ENCODE measurements at places on chromosomes 2 and 18.

DNA sequence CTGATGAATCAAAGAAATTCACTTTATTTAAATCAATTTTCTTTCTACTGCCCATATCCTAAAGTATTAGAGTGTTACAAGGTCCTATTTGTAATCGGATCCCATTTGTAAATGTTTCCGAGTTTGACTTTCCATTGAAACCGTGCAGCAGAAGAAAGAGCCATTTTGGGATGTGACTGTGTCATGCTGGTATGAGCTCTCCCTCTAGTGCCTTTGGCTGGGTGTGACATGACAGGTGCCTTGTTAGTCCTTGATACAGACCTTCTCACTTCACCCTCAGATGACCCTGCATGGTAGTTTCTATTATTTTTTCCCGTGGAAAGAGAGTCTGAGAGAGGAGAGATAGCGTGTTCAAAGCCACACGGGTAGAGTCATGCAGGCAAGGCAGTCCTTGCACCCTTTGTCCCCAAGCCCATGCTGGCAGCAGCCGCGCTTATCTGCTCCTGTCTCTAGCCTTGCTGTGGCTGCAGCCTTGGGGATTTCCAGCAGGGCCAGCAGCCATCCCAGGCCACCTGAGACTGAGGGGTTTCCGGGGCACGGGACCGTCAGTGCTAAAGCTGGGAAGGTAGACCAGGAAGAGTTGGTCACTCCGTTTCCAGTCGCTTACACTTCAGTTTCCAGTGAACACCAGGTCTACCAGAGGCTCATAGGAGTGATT lies 21.4 kb downstream of the CHMP1B start:
- no peak for DNase-seq

GRCh38 chr2:157592948-157593347 lies 35.7 kb downstream of the ACVR1C start:
- peak; percentile 9 for DNase-seq

DNA sequence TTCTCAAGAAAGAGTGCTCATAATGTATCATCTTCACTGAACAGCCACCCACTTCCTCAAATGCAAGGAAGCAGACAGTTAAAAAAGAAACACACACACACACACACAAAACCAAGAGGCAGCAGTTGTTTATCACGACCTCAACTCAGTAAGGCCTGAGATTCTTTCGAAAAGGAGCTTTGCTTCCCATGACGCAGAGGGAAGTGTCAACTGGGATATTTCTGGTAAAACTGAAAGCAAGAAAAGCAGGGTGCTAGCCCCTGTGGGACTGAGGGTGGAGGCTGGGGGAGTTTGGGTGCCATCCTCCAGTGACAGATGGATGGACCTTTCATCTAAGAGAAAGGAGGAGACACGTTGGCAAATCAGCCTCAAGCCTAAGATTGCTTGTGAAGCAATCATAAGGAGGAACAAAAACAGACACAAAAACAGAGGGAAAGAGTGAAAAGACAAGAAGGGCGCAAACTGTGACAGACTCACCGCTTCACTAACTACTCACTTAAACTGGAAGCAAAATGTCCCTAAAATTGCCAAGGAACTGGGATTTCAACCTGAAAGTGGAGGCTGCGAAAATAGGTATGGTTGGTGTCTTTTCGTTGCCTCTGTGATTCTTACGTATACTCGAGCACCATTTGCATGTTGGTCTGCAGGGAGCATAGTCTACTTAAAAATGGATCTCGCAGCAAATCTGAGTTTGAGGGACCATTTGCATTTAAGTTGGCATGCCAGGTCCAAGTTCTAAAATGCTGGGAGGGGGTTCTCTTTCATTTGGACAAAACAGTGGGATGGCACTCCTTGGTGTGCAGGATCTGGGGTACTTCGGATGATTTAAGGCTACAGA lies at the start of gene ARHGAP25:
Gene ARHGAP25, plus strand, starts transcription at position 124 of the 838 bp plus-strand sequence. Its CDS starts 389 bp downstream, at position 513.
- DNase-seq: no peak

DNA sequence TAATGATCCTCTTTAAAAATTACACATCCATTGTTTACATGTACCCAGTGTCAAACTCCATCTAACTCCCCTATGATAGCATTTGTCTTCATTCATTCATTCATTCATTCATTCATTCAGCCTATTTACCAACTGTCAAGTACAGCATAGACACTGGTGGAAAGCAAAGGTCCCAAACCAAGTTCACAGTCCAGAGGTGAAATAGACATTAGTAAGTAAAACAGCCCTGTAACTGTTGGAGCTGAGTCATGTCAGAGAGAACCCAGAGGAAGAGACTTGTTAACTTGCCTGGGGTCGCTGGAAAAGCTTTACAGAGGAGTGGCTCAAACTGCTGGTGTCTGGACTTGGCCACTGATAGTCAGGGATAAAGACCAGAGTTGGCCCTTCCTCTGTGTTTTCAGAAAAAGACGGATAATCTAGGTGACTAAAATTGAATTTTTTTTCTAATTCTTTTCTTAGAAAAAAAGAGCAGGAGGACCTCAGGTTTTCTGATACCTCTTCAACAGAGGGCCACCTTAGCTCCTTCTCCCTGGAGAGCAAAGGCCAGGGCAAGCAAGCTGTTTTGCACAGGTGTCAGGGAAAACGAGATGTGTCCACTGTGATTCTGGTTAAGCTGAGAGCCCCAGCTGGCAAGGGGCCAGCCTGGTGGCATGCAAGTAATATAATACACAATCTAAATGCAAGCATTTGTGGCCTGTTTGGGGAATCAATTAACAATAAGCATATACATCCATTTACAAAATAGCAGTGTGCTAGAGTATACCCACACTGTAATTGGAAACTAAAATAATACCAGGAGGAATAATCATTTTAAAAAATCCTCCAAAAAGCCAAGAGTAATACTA lies 96.7 kb upstream of the SLC14A2 start:
- peak; percentile 13 for DNase-seq

- no peak for DNase-seq
Observed at GRCh38 chr18:75643083-75643482, 215.6 kb upstream of the SMIM21 start.

DNA sequence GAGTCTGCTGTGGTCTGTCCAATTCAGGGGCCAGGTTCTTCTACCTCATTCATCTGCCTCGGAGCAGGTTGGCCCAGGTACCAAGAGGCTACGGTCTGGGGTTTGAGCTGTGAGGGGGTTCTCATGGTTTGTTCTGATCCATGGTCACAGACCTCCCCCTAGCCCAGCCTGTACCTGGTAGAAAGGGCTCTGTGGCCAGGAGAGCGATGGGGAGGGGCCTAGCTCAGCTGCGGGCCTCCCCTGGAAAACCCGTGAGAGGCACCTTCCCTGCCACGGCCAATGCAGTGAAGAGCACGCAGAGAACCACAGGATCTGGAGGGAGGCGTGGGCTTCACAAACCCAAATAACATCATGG lies 19.6 kb upstream of the ALLC start:
- no peak for DNase-seq

GRCh38 chr2:227785293-227785692 lies 28.3 kb upstream of the CCL20 start:
- no peak for DNase-seq

GRCh38 chr2:41992671-41993434 lies 55.0 kb upstream of the PKDCC start:
- no peak for DNase-seq

GRCh38 chr2:121648206-121649148 lies 785 bp downstream of the CLASP1 start:
- peak; percentile 49 for DNase-seq

DNA sequence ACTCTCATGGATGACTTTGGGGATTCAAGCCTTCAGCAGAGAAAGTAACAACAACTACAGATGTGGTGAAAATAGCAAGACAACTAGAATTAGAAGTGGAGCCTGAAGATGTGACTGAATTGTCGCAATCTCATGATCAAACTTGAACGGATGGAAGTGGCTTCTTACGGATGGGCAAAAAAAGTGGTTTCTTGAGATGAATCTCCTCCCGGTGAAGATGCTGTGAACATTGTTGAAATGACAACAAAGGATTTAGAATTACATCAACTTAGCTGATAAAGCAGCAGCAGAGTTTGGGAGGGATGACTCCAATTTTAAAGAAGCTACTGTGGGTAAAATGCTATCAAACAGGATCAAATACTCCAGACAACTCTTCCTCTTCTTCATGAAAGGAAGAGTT lies 43.1 kb downstream of the AAK1 start:
- DNase-seq: no peak

DNA sequence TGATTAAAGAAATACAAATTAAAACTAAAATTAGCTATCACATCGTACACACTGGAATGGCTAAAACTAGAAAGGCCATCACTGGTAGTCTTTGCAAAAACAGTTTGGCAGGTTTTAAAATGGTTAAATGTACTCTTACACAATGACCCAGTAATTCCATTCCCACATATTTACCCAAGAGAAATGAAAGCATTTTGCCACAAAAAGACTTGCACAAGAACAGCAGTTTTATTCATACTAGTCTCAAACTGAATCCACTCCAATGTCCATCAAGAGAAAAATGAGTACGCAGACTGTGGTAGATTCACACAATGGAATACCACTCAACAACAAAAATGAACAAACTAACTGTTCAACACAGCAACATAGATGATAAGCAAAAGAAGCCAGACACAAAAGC lies 29.1 kb downstream of the SP140L start:
- no peak for DNase-seq

DNA sequence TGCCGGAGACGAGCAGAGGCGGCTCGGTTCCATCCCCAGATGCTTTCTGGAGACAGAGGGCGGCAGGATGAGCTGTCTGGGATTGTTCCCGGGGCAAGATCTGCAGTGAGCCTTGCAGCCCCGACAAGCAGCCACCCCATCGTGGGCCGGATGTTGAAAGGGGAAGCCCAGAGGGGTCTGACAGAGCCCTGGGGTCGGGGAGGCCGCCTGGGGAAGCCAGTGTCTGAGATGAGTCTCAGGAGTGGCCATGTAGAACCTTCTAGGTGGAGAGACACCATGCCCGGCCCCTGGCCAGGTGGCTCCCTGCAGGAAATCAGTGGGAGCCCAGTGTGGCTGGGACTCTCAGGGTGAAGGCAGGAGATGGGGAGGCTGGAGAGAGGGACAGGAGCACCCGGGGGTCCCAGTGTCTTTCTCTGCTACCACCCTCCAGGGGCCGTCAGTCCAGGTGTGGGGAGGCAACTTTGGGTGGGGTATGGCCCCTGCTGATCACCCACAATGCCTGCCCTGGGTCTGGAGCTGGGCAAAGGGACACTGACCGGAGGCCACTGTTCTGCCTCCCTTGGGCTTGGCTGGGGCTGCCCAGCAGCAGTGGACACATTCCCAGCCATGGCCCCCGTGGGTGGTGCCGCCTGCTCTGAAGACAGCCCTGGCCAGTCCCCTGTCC lies 128.3 kb upstream of the HS6ST1 start:
- DNase-seq: no peak

- no peak for DNase-seq
Observed at GRCh38 chr2:17661460-17661859, 92.2 kb downstream of the SMC6 start.

DNA sequence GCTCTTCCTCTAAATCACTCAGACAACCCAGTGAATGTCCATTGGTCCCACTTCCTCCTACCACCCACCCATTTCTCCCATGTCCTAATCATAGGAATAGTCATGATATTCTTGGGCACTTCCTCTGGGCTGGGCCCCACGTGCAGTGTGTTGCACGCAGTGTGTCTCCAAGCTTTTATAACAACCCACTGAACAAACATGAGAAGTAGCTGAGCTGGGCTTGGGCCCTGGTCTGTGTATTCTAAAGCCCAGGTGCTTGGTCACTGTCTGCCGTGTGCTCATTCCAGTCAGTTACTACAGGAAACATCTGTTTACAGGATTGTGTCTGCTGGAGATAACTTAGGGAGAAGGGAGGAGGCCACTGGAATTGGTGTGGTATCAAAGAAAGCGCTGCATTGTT lies 64.2 kb upstream of the THOC1 start:
- DNase-seq: no peak

DNA sequence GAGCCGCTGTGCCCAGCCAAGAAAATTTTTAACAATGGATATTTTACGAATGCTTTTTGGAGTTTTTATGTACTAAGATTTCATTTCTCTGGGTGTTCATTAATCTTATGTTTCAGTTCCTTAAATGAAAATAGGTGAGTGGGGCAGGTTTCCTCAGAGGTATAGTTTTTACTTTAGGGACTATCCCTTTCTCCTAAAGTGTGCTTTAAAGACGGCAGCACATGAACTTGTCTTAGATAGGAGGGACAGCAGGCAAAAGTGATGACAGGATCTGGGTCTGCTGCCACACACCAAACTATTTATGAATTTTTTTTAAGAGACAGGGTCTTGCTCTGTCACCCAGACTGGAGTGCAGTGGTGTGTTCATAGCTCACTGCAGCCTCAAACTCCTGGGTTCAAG lies 8.0 kb upstream of the REL start:
- no peak for DNase-seq

GRCh38 chr2:9178904-9179571 lies 27.6 kb upstream of the ASAP2 start:
- DNase-seq: peak; percentile 59

DNA sequence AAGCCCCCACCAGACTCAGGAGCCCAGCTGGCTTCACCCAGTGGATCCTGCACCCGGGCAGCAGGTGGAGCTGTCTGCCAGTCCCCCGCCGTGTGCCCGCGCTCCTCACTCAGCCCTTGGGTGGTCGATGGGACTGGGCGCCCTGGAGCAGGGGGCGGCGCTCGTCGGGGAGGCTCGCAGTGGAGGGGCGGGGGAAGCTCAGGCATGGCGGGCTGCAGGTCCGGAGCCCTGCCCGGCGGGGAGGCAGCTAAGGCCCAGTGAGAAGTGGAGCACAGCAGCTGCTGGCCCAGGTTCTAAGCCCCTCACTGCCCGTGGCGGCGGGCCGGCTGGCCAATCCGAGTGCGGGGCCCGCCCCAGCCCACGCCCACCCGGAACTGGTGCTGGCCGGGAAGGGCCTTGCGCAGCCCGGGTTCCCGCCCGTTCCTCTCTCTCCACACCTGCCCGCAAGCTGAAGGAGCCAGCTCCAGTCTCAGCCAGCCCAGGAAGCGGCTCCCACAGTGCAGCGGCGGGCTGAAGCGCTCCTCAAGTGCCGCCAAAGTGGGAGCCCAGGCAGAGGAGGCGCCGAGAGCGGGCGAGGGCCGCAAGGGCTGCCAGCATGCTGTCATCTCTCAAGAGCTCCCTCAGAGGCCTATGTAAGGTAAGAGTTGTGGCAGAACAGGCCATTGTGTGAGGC lies 1307.8 kb upstream of the TMEFF2 start:
- no peak for DNase-seq

- peak; percentile 63 for DNase-seq
Observed at GRCh38 chr2:128315829-128316776, 2.6 kb downstream of the HS6ST1 start.

DNA sequence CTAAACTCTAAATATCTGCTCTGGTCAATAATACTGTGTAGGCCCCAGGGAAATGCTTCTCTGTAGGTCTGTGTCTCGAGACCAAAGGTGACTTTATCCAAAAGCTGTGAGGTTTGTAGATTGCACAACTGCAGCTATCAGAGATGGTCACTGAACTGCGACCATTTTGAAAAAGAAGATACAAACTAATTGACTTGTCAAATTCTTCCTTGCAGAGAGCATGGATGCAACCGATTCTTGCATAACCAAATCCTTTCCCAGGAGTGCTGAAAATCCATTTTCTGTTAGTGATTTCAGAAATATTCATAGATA lies 155.8 kb downstream of the SH3BP4 start:
- DNase-seq: no peak

DNA sequence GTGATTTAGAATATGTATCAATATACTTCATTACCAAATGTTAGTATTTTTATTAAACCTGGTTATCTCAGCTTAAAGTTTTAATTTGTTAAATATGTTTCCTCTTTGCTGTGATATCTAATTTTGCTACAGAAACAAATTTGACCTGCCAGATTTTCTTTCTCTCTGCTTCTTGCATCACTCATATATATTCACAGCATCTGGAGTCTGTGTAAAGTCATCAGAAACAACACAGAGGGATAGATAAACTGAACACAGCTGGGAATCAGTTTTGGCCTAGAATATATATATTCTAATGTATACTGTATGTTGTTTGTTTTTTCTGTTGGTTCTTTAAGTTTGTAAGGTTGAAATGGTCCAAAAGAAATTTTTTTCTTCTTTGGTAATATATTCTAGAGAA lies 8.5 kb downstream of the PSMD14 start:
- no peak for DNase-seq

Measured in fibroblast of skin of right quadriceps (primary cell).